Hematopoietic multipotent progenitor cell treated with erythropoietin and hydrocortisone succinate and interleukin-3 and kit ligand, for 15 days (in vitro differentiated cells): ENCODE measurements at places on chromosomes 5 and 9.

- DNase-seq, result no peak
Observed at GRCh38 chr5:107814183-107814827, 143.6 kb upstream of the EFNA5 start.

GRCh38 chr5:108184940-108185339 lies 197.0 kb downstream of the FBXL17 start:
- no peak for DNase-seq

- DNase-seq, result no peak
Observed at GRCh38 chr5:104189031-104189430, 626.4 kb upstream of the NUDT12 start.

DNA sequence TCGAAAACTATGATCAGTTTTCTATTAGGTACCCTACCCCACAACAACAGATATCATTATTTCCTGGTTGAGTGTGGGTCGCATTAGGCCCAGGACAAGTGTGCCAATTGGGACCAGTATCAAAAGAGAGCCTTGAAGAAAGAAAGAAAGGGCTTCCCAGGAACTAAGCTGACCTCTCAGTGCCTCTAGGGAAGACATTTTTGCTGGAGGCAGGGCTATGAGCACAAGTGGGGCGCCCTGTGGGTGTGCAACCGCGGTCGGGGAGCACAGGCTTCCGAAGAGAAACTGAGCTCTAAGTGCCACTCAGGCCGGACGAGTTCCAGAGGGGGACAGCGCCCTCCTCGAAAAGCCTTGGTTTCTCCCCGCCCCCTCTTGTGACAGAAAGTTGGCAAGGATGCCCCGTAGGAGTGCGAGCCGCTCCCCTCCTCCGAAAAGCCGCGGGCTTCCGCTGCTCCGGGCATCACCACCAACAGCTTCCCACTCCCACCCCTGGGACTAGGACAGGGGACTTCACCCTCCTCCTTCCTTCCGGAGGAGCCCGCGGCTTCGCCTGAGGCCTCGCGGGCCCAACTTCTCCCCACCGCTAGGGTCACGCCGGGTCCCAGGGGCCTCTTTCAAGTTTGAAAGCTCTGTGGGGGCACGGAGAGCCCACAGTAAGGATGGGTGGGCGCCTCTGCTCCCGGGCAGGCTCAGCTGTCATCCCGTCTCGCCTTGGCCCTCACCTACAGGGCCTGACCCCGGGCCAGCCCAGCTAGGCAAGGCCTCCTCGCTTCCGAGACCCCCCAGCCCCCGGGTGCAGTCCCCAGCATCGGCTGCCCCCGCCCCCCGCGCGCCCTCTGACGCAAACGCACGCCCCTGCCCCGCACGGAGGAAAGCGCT lies 2.0 kb downstream of the NR2F1-AS1 start:
- DNase-seq, result no peak

DNA sequence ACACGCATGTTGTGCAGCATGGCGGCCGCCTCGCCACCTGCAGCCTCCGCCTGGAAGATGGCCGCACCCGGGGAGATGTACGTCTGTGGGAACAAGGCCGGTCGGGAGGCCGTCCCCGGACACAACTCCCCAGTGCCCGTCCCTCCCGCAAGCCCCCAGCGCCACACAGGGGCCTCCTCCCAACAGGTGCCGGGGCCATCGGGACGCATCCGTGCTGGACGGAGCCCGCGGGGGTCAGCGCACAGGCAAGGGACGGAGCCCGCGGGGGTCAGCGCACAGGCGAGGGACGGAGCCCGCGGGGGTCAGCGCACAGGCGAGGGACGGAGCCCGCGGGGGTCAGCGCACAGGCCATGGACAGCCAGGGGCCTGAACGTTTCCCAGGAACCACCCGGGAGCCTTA lies 26.5 kb downstream of the SLC12A7 start:
- no peak for DNase-seq

DNA sequence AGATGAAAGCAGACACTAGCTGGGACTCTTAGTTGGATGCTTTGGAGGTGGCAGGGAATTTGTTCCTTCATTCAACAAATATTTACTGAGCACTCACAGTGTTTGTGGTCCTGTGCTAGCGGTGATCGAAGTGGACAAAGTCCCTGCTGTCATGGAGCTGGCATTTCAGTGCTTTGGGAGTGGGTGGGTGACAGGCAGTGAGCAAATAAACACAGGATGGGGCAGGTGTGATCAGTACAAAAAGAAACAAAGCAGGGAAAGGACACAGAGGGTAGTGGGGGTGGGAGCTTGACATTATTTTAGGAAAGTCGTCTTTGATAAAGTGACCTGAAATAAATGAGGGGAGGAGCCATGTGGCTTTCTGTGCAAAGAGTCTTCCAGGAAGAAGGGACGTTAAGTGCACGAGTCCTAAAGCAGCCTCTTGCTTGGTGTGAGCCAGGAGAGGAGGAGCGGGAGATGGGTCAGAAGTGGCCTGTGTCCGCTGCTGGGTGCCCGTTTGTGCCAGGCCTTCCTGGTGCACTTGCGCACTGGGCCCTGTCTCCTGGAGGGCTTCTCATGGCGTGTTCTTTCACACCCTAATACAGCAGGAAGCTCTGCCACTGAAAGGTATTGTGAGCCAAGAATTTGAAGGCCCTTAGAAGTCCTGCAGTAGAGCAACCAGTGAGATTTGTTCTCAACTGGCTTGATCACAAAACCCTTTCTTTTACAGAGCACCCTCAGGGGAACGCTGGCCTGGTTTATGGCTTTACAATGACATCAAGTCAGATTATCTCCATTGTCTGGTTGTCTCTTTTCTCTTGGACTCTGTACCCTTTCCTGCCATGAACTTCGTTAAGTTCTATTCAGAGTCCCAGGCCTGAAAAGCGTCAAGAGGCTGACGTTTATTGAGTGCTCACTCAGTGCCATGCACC lies 14.8 kb downstream of the NDST1 start:
- no peak for DNase-seq

DNA sequence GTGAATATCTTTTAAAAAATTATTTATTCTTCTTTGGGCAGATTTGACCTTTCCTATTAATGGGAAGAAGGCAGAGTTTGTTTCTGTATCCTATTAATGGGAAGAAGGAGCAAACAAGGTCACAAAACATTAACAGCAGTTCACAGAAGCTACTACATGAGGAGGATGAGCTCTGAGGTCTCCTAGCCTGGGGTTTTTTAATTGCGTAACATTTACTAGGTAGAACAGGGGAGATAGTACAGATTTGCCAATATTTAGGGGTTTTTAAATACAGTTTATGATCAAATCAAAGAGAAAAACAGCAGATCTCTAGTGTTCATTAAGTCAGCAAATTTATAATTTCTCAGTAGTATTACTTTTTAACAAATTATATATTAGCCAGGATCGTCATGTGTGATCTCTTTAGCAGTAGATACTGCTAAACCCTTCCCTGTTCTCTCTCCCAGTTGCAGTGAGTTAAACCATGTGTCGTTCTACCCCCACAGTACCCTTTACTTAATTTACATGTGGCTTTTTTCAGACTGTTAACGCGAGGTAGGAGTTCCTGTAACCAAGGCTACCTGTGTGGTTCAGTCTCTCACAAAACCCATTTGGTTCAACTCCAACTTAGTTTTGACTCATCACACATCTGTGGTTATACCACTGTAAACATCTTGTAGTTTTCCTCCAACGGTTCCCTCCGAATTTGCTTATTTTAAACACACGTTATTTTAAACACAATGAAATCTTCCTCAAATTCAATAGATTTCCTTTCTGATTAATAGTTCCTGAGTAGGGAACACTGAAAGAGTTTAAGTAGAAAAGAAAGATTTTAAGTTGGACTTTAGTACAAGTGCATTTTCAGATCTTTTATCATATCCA lies 13.3 kb downstream of the SLC25A46 start:
- no peak for DNase-seq

DNA sequence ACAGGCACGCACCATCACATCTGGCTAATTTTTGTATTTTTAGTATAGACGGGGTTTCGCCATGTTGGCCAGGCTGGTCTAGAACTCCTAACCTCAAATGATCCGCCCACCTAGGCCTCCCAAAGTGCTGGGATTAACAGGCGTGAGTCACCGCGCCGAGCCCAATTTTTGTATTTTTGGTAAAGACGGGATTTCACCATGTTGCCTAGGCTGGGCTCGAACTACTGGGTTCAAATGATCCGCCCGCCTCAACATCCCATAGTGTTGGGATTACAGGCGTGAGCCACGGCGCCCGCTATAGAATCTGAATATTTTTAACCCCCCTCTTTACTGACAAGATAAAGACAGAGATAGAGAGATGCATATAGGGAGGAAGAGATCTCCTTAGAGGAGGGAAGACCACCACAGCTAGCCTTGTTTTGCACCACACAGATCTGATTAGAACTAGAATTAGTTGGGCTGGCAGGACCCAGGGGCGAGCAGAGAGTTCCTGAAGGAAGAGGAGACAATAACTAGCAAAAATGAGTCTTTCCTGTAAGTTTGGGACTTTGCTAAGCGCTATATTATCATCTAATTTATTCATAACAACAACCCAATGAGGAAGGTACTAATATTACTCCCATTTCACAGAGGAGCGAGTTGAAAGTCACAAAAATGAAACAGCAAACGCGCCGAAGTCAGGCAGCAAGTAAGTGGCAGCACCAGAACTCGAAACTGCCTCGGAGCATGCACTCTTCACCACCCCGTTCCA lies 1.5 kb upstream of the ANKHD1 start:
- no peak for DNase-seq

DNA sequence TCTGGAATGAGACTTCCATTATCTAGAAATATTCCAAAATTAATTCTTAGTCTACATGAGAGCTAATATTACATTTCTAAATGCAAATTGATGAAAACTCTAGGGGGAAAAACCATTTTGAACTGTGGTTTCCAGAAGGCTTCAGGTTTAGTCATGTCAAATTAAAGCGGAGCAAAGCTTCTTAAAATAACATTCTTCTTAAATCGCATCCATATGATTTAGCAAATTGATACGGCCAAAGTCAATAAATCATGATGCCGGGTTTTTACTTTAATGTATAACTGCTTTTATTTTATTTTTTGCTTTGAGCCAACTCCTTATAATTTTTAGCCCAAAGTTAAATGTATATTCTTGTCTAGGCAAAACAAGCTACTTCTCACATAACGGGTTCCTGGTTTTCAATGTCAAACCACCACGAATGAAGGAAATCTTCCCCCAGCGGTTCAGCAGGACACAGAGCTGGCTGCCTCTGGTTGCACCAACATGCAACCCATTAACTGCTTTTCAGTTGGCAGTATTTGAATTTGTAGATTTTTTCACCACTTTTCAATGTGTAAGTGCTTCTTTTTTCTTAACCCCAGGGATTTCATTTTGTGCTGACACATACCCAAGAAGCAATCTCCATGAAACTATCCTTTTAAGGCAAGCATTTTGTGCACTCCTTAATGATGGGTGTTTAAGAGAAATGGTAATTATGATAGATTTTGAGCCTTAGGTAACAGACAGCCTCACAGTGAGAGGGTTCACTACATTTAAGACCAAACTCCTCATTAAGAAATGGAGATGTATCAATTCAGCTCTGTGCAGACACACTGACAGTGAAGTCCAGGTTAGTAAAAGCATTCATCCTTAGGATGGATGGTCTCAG lies 35.5 kb downstream of the EFNA5 start:
- no peak for DNase-seq

- DNase-seq, result no peak
Observed at GRCh38 chr9:38286357-38286756, 106.1 kb upstream of the ALDH1B1 start.

DNA sequence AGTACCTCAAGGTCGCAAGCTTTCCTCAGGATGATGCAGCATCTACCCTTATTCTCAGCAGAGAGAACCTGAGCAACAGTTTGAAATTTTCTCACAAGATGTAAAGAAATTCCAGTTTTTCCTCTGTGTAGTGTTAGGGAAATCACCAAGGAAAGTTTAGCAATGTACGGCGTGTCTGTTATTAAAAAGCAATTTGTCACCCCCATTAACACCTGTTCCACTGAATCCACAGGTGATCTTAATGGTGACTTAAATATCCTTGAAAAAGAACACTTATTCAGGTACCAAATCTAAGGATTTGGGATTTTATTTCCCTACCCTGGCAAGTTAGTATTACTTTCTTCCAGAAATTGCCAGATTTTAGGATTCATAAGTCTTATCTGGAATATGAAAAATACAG lies 77.9 kb upstream of the ATP10B start:
- DNase-seq, result no peak

GRCh38 chr5:151030056-151030336 lies 9.6 kb downstream of the GPX3 start:
- DNase-seq, result no peak

DNA sequence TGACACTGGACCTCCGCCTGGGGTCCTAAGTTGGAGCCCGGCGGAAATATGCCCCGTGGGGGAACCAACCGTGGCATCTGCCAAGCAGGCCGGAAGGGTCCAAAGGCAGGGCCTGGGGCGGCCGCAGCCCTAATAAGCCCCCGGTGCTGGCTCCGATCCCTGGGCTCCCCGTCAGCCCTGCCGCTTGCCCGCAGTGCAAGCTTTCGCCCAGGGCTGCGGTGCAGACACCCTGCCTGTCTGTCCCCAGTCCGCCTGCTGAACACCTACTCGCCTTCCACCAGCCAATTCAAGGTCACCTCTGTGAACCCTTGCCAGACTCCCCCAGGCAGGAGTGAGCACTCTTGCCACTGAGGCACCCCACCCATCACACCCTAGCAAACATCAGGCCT lies 502 bp upstream of the PTGR1 start:
- no peak for DNase-seq

GRCh38 chr5:96602776-96603175 lies 59.4 kb upstream of the CAST start:
- no peak for DNase-seq

- DNase-seq, result no peak
Observed at GRCh38 chr5:107424491-107424890, 246.2 kb downstream of the EFNA5 start.

DNA sequence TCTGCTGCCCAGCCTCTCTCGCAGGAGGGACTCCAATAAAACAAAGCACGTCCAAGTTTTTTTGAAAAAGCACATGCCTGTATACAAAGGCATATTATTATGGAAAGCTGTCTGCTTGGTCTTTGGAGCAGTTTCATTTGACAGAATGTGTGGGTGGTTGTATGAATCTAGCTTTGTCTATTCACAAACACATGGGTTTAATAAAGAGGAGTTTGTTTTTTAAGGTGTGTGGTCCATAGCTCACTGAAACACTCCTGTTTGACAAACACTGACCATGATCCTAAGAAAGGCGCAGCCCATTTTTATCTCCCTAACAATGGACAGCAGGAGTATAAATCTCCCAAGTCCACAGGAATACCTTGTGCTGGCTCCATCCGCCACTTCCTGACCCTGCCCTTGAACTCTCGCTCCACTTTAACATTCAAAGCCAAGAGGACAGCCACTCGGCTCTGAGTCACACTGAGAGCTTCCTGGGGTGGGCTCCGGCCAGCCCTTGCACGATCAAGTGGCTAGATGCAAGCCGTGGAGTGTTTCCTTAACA lies 371.9 kb downstream of the EBF1 start:
- DNase-seq, result no peak

- no peak for DNase-seq
Observed at GRCh38 chr5:1514027-1514818, 9.5 kb downstream of the LPCAT1 start.

- DNase-seq, result no peak
Observed at GRCh38 chr5:43332401-43332800, 19.2 kb upstream of the HMGCS1 start.
